ENCODE measurements at places on chromosomes 2 and 18.

GRCh38 chr2:144415386-144415785, 104.5 kb downstream of the ZEB2 start:
- no peak for DNase-seq

DNA sequence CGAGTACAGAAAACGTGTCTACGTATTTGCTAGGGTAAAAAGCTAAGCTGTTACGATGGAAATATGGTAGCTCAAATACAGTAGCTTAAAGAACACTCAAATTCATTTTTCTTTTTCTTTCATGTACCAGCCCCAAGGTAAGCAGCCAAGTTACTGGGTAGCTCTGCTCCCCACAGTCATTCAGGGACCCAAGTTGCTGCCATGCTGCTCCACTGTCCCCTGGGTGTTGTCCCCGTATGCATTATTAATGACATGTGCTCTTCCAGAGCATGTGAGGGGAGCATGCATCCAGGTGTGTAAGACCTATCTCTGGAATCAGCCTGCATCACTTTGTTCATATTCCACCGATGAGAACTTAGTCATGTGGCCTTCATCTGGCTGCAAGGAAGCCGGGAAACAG, 105.1 kb upstream of the SP3 start:
- DNase-seq = no peak

DNA sequence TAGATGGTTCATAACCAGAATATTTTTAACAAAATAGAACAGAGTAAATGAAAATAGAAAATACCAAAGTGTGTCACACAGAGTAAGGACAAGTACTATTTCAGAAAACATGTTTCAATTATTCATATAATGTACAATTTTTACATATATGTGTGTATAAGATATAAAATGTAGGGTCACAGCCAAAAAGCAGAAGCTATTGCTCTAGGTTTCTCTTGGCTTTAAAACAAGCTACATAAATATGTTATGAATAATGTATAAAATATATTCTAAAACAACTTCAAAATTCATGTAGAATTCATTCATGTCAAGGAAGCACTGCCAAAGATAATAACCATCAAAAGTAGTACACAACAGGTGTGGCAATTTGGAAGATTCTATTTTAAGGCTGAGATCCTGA, 218.2 kb downstream of the TTC32 start:
- no peak for DNase-seq

GRCh38 chr2:56014046-56014730, 90.6 kb upstream of the EFEMP1 start:
- DNase-seq = no peak

DNA sequence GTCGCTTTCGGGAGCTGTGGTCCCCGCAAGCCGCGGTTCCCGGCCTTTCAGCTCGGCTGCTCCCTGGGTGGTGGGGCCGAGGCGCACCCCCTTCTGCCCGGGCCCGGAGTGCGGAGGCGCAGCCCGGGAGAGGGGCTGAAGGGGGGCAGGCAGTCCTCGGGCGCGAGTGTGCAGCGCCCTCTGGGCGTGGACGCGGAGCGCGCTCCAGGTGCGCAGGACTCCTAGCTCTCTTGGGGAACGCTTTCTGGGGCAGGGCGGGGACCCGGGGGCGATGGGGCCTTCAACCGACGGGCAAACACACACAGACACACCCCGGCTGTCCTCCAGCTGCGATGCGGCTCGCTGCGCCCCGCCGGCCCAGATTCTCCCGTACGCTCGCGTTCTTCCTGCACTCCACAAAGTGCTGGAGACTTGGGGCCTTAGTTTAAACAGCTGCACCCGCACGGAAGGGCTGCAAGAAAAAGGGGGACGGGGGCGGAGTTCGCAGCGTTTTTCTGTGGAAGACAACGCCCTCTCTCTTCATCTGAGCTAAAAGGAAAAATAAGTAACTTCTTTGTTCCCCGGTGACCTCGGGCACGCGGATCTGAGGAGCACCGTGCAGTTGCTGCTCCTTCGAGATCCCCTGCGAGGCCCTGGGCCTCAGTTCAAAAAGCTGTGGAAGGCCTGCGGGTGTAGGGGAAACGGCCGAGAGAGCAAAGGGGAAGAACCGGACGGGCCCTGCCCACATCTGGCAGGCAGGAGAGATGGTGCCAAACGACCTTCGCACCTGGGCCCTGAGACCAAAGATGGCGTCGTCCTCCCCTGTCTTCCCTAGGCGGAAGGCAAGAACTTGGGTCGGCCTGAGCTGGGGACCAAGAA, 593 bp upstream of the SDC1 start:
- no peak for DNase-seq

GRCh38 chr2:46763861-46764260, 151.7 kb downstream of the MCFD2 start:
- no peak for DNase-seq

- DNase-seq = no peak
Measured at GRCh38 chr2:133324150-133324561, 244.1 kb downstream of the NCKAP5 start.

GRCh38 chr18:69948919-69949537, 1.4 kb upstream of the CD226 start:
- DNase-seq = no peak

- no peak for DNase-seq
Measured at GRCh38 chr2:149355716-149356422, 25.5 kb downstream of the LYPD6 start.

- no peak for DNase-seq
Measured at GRCh38 chr2:176317623-176318065, 48.4 kb downstream of the MTX2 start.

DNA sequence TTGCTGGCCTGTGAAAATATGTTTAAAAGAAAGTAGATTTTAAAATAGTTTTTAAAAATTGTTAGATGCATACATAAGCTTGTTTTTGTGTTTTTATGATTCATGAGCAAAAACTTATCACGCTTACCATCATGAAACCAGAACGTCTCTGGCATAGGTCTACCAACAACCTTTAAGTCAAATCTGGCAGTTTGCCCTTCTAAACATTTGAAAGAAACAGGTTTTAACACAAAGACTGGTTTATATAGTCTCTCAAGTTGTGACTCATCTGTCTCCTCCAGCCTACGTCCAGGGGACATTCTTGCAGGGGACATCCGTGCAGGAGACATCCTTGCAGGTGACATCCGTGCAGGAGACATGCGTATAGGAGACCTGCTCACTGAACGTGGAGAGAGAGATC, 29.6 kb downstream of the TTN start:
- DNase-seq = no peak

- no peak for DNase-seq
Measured at GRCh38 chr2:31541853-31542252, 38.9 kb downstream of the SRD5A2 start.

DNA sequence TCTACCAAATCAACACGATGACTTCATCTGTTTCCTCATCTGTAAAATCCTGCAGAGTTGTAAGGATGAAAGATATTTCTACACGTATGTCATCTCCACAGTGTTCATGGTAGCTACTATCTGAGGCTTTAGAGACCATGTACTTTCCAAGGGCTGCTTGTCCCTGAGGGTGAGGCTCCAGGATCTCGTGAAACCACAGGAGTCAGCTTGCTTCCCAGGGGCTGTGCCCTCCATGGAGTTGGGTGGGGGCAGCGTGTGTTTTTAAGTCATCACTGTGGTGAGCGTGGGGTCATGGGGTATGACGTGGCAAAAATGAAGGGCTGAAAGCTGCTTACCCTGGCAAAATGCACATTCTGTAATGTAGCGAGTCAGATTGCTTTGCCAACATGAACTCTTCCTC, 81.6 kb downstream of the ASAP2 start:
- no peak for DNase-seq

- DNase-seq = no peak
Measured at GRCh38 chr2:120864981-120865380, 129.3 kb downstream of the GLI2 start.

GRCh38 chr2:172680436-172681068, 55.1 kb upstream of the RAPGEF4 start:
- DNase-seq = no peak

DNA sequence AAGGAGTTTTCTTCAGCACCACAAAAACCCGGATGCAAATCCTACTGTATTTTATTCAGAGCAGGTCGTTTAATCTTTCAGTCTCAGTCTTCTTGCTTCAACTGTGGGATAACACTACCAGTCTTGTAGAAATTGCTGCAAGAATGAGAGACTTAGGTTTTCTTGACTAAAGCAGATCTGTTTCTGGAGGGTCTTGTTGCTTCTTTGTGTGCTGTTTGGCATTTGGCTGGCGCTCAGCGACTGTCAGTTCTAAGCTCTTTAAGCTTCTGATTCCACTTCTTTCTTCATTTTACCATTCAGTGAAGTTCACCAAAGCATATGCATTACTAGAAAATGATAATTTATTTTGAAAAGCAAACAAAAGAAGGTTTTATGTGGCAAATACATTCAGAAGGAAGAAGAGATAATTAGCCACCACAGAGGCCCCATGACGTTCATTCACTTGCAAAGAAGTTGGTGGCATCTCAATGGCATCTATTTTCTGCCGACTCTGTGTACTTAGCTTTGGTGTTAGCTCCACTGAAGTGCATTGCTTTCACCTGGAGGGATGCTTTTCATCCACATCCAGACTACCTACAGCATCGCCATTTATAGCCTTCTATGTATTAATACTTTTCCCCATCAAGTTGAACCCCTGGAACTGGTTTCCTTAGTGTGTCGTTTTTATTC, 53.7 kb downstream of the TRIB2 start:
- no peak for DNase-seq

- DNase-seq = no peak
Measured at GRCh38 chr18:57002627-57003026, 144.3 kb upstream of the BOD1L2 start.

DNA sequence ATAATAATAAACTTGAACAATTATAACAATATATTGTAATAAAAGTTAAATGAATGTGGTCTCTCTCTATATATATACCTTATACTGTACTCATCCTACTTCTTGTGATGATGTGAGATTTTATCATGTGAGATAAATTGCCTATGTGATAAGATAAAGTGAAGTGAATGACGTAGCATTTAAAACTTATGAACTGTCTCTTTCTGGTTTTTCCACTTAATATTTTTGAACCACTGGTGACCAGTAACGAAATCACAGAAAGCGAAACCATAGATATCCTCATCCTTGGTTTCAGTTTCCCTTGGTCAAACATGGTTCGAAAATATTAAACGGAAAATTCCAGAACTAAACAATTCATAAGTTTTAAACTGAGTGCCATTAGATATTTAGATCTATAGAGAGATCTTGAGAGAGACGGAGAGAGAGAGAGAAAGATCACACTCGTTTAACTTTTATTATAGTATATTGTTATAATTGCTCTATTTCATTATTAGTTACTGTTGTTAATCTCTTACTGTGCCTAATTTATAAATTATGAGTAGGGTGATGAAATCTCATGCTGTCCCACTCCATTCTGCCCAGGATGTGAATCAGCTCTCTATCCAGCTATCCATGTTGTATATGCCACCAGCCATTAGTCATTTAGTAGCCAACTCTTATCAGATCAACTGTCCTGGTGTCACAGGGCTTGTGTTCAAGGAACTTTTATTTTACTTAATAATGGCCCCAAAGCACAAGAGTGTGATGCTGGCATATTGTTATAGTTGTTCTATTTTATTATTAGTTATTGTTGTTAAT, 156.8 kb downstream of the THADA start:
- no peak for DNase-seq

GRCh38 chr2:174623690-174624089, 26.1 kb upstream of the WIPF1 start:
- DNase-seq = no peak

- DNase-seq = no peak
Measured at GRCh38 chr2:168669151-168669550, 133.3 kb upstream of the NOSTRIN start.

- no peak for DNase-seq
Measured at GRCh38 chr2:99879481-99879880, 262.9 kb downstream of the AFF3 start.

DNA sequence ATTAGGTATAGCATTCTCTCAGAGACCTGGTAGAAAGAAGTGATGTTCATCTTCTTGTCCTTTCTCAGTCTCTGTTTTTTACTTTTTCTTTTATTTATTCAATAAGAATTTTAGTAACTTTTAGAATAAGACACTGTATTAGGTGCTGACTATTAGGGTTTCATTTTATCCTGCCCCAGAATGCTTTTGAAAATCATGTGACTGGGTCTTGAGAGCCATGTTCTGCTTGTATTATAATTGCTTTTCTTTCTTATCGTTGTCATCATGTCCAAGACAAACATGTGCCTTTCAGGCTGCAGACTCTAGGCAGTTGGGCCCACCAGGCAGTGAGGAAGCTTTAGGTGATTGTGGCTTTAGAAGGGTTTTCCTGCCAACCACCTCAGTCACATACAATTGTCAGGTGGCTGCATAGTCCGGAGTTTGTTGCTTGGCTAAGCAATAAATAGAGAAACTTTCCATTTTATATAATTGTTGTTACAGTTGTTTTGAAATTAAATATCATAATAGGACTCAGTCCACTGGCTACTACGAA, 15.1 kb downstream of the GRHL1 start:
- no peak for DNase-seq

- DNase-seq = no peak
Measured at GRCh38 chr2:96546797-96547196, 10.2 kb downstream of the ARID5A start.

DNA sequence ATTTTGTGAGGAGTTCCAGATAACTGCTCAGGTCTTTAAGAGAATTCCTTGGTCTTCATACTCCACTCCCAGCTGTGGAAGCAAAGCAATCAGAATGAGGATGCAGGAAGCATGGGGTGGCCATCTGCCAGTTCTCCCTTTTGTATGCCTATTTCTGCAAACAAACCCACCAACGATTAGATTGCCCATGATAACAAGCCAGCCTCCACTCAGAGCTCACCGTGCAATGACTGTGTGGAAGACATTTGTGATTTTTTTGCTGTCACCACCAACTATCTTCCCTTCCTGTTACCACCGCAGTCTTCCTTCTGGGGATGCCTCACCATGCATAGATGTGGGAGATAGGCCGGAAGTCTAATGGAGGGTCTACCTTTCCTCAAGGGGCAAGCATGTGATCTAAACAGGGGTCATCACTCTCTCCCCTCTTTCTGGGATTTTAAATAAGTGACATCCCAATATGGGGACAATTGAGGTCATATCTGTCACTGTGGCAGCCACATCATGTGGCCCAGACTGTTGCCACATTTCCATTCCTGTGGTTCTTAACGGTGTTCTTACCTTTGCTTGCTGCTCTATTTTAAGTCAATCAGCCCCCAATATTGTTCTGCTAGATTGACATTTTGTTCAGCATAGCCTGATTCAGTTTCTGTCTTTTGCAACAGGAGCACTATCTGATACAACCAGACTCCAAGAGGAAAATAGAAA, 4.4 kb downstream of the AFF3 start:
- no peak for DNase-seq

GRCh38 chr2:233426619-233427342, 72.5 kb downstream of the DGKD start:
- DNase-seq = no peak

GRCh38 chr18:56967035-56967434, 179.9 kb upstream of the BOD1L2 start:
- DNase-seq = no peak

GRCh38 chr2:3827673-3828575, 124.5 kb downstream of the DCDC2C start:
- DNase-seq = no peak

DNA sequence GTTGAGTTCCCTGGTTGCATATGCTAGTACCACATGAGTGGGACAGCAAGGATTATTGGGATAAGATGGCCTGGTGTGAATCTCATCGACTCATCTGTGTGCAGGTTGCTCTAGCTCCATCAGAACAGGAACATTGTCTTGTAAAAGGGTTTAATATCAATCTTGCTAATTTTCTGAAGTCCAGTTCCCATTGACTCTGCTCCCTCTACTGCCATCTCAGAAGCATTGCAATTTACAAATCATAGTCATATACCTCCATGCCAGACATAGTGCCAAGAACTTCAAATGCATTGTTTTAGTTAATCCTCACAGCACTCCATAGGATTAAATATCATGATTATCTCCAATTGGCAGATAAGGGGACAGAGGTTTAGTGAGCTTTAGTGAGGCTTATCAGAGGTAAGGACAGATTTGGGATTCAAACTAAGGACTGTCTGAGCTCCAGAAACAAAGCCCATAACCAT, 4.8 kb upstream of the STAT4 start:
- no peak for DNase-seq
